Activated T-helper 1 cell treated with anti-CD3 and anti-CD28 coated beads, Interleukin-12 subunit alpha, Interleukin-12 subunit beta, Interleukin-2, Interleukin-4 antibody, amounts not matched to agents 30 ng/mL and 10 ng/mL and 1 ng/mL, durations not matched to agents 14 hours and 24 hours and 36 hours (primary cell): ENCODE measurements at places on chromosomes 6 and 20. TPM values are rescaled to one million over a fixed set of nuclear protein-coding genes. Genes with fewer than 3 reads are reported as not detected.

SLC22A3 gene
- not detected in 2 replicates for total RNA-seq

ESR1 gene
- total RNA-seq, result 0.34 and 0.78 TPM in 2 replicates

DNA sequence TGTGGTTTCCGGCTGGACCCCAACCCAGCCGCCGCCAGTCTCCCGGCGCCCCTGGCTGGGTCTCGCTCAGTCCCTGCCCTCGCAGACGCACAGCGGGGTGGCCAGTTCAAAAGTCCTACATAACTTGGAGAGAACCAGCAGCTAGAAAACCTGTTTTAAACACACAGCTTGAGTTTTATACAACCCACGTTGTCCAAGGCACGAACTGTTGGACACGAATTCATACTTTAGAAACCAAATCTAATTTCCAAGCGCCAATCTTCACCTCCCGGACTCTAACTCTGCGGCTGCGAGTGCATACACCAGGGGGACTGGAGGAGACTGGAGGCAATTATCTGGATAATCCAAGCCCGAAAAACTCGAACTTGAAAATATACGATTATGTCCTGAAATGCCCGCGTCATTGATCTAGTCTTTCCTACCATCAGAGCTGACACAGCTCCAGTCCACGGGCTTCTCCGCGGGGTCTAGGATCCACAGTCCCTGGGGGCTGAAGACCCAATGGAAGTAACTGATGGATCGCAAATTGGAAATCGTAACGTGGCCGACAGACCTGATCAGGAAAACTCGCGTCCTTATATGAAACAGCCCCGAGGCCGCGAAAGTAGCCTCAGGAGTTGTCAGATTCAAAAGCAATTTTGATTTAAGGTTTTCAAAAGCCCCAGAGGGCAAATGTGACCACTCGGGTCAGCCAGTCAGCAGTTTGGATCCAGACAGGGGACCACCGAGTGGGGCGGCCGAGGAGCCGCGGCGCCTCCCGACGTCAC, 843 bp upstream of the HEY2 start:
- no peak for DNase-seq

DNA sequence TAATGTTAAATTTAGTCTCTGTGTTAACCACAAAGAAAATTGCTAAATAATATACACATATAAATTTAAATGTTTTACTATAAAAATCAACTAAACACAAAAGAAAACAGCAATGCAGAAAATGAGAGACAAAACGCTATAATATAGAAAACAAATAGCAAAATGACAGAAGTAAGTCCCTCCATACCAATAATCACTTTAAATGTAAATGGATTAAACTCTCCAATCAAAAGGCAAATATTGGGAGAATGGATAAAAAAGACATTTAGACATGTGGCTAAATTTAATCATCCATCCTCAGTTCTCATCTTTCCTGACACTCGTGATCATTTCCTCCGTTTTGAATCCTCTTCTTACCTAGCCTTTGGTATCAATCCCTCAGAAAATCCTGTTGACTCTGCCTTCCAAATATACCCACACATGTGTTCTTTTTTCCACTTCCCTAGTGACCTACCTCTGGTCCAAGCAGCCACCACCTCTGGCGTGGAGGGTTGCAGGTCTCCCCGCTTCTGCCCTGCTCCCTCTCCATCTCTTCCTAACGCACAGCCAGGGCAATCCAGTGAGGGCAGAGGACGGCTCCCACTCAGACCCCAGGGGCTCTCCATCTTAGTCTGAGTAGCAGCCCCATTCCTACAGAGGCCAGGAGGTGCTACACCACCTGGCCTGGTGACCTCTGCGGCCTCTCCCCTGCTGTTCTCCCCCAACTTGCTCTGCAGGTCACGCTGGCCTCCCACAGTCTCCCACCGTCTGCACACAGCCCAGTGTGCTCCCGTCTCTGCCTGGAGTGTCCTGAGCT, 149.2 kb downstream of the RNASET2 start:
- DNase-seq, result no peak

DNA sequence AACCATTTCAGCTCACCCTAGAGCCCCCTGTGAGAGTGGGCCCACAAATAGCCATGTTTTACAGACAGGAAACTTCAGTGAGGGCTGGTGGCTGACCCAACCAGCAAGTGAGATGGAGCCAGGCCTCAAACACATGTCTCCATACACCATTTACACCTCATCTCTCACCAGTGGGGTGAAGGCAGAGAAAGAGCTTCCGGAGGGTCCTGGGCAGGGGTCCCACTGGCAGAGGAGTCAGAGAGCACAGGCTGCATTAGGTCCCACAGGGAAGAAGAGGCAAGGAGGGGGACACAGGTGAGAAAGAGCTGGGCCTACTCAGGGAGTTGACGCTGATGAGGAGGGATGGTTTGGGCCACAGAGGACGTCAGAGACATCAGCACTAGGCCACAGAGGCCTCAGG, 172.6 kb downstream of the VEGFA start:
- DNase-seq, result no peak
